ENCODE measurements at places on chromosomes 1 and 21.

DNA sequence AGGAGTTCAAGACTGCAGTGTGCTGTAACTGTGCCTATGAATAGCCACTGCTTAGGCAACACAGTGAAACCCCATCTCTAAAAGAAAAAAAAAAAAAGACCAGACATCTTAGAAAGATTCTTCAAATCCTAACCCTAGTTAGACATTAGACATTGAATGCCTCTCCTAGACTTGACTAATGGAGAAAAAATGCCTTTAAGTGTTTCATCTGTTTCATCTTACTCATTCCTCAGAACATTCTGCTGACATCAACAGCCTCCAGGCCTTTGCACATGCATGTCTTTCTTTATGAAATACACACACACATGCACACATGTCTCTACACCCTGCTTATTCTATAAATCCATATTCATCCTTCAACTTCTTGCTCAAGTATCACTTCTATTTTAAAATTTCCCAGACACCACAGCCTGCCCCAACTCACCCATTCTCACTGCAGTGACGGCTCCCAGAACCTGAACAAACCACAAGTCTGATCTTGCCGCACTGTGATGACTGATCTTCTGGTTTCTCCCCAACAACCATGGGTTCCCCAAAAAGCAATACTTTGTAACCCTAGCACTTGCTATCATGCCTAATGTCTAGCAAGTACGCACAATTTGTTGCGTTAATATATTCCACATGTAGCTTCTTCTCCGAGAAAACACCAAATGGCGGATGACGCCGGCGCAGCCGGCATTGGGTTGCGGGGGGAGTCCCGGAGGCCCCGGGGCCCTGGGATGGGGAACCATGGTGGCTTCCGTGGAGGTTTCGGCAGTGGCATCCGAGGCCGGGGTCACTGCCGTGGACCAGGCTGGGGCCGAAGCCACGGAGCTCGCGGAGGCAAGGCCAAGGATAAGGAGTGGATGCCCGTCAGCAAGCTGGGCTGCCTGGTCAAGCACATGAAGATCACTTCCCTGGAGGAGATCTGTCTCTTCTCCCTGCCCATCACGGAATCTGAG lies 37.4 kb downstream of the LRRC52 start:
- DNase-seq: no peak

DNA sequence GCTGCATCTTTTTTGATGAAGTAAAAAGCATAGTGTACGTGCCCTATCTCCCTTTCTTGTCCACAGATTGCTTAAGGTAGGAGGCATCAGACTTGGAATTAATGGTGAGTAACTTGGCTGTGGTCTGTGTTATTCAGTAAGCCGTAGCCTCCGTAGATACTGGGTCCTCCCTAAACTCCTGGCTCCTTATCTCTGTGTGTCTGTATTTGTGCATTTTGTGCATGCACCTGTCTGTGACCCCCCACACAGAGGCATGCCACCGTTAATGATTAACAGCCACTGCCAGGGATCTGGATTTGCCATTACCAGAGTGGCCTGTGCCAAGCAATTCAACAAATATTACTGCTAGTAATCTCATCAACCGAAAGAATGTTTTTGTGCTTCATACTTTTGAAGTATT lies 31.9 kb downstream of the MAP3K21 start:
- no peak for DNase-seq

GRCh38 chr1:70443739-70444138 lies 32.7 kb downstream of the CTH start:
- DNase-seq: no peak

DNA sequence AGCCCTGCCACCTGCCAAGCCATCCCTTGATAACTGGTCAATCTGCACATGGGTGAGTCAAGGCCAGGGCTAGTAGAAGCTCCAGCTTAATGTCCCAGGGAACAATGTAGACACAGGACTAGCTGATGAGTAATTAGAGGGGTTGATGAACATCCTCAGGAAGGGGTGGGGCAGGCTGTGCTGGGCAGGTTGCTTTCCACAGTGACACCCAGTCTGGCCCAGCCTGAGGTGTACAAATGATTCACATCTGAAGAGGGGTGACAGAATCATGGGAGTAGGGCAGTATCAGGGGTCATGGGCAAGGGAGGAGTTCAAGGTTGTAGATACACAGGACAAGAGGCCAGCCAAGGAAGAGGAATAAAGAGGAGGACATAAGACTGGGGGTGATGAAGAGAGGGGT lies 4.3 kb downstream of the LPAR3 start:
- no peak for DNase-seq

GRCh38 chr1:90841473-90841872 lies 124.4 kb upstream of the BARHL2 start:
- no peak for DNase-seq

- DNase-seq: no peak
Observed at GRCh38 chr1:89596698-89597097, 36.2 kb upstream of the LRRC8C start.

- no peak for DNase-seq
Observed at GRCh38 chr21:41710823-41711160, 56.1 kb downstream of the RIPK4 start.

DNA sequence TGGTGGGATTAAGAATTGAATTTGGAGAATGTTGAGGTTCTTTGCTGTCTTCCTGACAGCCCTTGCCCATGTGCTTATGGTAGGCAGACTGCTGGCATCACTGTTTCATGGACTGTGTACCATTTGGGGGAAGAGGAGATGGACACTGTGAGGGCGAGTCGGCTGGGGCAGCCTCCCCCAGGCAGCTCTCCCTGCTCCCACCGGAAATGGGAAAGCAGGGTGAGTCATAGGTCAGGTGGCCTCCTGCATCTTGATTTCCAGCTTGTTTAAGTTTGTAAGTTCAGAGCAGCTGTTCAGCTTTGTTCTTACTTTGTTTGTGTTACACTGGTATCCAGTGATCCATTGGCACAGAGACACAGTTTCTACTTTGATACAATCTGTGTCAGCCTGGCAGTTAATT lies 87.2 kb upstream of the CNIH3 start:
- no peak for DNase-seq

GRCh38 chr1:1324084-1324523 lies 356 bp downstream of the INTS11 start:
- no peak for DNase-seq

DNA sequence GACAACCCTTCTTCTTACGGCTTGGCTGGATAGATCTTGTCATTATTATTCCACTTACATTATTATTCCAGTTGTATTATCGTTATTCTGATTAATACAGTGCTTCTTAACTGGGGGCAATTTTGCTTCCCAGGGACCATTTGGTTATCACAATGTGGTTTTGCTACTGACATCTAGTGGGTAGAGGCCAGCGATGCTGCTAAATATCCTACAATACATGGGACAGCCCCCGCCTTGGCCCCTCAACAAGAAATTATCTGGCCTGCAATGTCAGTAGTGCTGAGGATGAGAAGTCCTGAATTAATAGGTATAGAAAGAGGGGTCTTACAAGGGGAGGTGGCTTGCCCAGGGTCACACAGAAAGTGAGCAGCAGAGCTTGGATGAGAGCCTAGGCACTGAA lies 105.6 kb downstream of the PTPRU start:
- DNase-seq: no peak

DNA sequence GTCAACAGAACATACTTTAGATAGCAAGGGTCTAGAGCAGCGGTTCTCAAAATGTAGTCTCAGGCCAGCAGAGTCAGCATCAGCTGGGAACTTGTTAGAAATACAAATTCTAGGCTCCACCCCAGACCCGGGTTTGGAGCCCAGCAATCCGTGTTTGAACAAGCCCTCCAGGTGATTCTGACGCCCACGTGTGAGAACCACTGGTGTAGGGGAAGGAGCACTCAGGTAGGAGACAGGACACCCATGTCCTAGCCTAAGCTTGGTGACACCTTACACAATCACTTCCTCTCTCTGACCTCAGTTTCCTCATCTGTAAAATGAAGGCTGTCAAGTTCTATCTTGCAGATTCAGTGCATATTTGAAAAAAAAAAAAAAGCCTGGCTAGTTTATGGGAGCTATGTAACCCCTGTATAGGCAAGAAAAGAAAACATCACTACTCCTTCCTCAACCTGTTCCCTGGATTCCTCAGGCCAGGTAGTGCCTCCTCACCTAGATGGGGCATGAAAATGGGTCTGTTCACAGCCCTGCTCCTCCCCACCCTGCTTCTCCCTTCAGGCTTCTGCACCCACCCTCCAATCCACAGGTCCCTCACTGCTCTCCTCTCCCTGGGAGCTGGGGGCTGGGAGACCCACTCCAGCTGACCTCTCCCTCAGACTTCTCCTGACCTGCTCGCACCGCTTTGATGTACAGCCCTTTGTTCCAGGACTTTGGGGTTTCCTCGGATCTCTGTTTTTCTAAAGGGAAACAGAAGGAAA lies 7.1 kb upstream of the PHLDA3 start:
- DNase-seq: no peak

- DNase-seq: no peak
Observed at GRCh38 chr1:42938645-42939615, 19.7 kb downstream of the SLC2A1 start.

DNA sequence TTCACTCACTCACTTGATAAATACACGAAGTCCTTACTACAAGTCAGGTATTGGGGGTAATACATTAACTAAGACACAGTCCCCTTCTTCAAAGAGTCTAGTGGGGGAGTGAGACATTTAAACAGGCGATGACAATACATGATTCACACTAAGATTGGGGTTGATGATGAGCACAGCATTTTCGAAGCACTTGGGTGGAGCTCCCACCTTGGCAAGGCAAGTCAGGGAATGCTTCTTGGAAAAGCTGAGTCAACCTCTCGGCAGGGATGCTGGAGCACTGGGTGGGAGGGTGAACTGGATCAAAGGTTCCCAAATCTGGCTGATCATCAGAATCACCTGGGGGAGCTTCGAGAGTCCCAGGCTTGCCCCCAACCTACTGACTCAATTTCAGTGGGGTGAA lies 57.9 kb upstream of the ENAH start:
- no peak for DNase-seq

GRCh38 chr1:200740571-200741208 lies 2.0 kb downstream of the CAMSAP2 start:
- no peak for DNase-seq

DNA sequence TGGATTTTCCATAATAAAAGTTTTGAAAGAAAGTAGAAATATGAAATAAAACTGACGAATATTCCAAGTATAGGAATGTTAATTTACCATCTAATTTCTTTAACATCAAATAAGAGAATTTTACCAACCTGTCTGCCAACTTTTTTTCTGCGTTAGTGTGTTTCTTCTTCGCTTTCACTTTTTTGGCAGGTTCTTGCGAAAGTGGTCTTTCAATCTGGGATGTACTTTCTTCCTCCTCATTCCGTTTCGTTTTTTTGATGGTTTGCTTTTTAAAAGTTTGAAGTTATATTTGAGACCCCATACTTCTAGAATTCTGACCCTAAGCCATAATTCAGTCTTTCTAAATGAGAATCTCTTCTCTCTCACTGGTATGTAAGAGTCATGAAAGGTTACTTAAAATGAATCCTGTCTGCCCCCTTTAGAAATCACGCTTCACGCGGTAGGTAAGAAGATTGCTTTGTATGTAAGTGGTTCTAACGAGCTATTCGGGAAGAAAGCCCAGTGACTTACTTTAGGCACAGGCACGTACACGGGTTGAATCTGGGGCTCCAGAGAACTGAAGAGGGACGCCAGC lies 580 bp downstream of the RBM34 start:
- DNase-seq: peak; percentile 63

DNA sequence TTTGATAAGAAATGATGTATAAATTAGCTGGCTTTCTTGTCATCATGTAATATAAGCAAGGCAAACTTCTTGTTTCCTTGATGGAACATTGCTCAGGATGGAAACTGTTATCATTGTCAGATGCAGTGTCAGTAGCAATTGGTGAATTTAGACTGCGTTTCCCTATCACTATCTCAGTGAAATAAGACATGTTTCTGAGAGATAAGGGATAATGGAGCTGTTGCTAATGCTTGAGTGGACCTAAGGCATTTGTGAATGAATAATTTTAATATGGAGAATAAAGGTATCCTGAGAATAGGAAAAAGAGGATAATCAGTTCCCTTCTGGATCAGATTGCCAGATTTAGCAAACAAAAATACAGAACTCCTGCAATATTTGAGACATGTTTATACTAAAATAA lies 160.9 kb downstream of the HLX start:
- DNase-seq: no peak

- DNase-seq: peak; percentile 65
Observed at GRCh38 chr21:32411350-32412161, 950 bp upstream of the EVA1C start.

DNA sequence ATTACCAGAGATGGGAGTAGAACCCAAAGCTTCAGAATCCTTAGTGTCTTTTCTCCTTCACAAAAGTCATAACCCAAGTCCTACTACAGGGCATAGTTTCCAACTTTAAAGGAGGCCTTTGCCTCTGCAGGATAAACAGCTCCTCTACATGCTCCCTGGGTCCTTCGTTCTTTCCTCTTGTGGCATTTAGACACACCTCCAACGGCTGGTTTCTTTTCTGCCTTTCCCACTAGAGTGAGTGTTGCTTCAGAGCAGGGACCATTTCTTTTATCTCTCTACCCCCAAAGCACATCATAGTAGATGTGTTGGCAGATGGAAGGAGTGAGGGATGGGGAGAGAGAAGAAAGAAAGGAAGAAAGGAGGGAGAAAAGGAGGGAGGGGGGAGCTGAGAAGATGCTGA lies 144.7 kb upstream of the SPATA6 start:
- DNase-seq: no peak

- DNase-seq: peak; percentile 63
Observed at GRCh38 chr1:248841702-248842395, 3.8 kb downstream of the ZNF672 start.

DNA sequence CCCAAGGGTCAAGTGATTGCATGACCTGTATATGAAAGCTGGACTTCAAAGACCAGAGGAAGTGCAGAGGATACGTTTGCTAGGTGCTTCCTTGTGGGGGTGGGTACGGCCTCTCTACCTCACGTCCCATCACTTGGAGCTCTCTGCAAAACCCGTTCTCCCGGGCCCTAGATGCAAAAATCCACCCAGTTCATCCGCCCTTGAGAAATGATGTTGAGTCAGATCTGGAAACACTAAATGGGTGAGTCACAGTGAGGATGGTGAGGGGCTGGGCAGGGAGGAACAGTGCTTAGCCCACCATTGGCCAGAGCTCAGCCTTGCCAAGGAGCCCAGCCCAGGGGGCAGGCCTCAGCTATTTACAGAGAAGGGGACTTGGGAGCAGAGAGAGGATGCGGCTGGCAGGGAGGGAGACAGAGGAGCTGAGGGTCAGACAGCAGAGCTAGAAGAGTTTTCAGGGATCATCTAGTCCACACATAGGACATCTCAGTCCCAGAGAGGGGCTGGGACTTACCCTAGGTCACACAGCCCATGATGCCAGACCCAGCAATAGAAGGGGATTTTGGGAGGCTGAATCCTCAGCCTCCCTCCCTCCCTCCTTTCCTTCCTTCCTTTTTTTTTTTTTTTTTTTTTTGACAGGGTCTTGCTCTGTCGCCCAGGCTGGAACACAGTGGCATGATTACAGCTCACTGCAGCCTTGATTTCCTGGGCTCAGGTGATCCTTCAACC lies 14.6 kb downstream of the ARHGEF10L start:
- DNase-seq: no peak

DNA sequence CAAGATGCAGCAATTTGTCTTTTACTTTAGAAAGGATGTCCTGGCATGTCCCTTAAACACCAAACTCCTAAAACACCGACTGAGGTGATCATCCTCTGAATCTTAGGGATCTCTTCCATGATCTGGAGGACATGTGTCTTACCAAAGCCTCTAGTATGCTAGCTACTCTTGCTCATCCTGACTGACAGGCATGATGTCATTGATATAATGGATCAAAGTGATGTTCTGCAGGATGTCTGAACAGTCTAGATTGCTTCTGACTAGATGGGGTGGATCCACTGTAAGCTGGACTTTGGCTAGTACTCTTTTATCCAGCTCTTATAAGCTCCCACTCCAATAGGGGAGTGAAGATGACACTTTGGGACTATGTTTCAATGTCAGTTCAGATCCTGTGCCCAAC lies 11.3 kb upstream of the CGN start:
- no peak for DNase-seq

All from CD4-positive, alpha-beta T cell treated with Interleukin-12 subunit alpha and Interleukin-12 subunit beta, for 1 hour (primary cell).